RPMI7951 (cell line): ENCODE measurements at places on chromosomes 1 and 21.
A peak's percentile ranks its signal among the peaks of the same experiment; 100 is the strongest.

- DNase-seq = no peak
Measured at GRCh38 chr1:6489383-6489765, 2.1 kb downstream of the PLEKHG5 start.

DNA sequence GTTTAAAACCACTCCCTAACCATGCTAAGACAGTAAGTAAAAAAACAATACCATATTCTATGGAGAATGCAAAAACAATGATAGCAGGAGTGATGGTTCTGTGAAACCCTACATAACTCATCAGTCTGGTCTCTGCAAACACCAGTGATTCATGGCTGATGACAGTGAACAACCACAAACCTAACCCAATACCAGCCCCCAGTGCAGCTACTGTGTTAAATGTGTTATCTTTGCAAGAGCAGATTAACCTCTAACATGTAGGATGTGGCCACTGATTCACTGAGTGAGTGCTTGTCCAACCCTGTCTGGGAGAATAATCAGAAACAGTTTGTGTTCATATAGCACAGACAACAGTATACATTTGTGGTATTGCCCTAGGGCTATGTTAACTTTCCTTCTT is 100.2 kb upstream of the COG2 start:
- DNase-seq = peak; percentile 77

GRCh38 chr21:14657241-14658008 is 111.3 kb upstream of the SAMSN1 start:
- DNase-seq = no peak

GRCh38 chr1:70327306-70328076 is 27.0 kb downstream of the ANKRD13C start:
- no peak for DNase-seq

- no peak for DNase-seq
Measured at GRCh38 chr1:112850034-112850757, 105.8 kb downstream of the SLC16A1 start.
